ENCODE measurements at places on chromosomes 6 and 20.

DNA sequence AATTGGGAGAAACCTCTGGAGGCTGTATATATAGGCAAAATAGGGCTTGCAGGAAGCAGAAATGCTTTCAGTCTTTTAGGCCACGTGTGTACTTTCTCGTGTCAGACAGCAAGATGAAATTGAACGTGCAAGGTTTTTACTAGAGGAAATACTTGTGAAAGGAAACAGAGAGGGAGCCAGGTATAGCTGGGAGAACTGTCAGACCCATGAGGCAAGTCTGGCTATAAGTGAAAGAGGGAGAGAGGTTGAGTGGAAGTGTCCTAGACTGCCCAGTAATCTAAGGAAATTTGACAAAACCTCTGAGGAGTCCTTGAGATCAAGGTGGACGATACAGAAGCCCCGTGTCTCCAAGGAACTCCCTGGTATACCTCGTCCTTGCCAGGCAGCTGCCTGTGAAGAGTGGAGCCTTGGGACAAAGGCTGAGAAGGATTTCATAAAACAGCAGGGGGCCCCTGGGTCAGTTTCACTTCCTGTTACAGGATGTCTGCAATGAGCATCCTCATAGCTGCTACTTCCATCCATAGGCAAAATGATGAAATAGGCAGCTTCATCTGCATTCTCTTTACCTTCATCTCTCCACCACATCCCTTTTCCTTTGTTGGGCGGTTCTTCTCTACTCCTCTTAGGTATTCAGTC, 114.4 kb upstream of the MAP3K7 start:
- DNase-seq: no peak

DNA sequence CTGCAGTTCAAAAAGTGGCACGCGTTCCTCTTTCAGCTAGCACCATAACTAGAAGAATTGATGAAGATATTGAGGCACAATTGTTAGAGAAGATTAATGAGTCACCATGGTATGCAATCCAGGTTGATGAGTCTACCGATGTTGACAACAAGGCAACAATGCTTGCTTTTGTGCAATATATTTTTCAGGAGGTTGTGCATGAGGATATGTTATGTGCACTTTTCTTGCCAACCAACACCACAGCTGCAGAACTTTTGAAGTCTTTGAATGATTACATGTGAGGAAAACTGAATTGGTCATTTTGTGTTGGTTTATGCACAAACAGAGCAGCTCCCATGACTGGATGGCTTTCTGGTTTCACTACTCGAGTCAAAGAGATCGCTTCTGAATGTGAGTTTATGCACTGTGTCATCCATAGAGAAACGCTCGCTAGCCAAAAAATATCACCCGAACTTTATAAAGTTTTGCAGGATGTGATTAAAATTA, 129.3 kb upstream of the SLC24A3 start:
- no peak for DNase-seq

- DNase-seq: no peak
Observed at GRCh38 chr6:11908436-11909105, 103.5 kb upstream of the HIVEP1 start.

DNA sequence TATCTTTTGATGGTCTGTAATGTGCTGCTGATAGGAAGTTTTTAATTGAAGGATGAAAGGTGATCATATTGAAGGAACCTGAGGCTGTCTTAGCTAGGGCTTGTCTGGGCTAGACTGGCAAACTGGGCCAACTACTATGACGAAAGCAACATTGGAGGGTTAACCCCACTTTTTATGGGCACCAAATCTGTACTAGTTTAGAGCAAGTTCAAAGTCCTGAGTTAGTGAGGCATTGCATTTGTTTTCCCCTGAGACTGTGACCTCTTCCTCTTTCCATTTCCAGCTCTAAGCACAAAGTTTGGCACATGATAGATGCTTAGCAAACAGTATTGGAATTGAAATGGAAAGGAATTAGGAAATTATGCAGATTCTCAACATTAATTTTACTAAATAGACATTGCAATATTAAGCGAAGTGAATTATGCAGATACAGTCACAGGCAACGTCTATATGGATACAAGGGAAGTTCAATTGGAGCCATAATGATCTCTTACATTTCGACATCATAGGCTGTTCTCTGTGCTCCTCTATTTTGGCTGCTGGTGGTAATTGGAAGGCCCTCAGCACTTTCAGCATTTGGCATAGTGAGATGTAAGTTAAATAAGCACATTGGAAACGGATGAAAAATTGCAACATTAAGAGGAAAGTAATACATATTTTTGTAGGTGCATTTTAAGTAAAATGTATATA, 22.2 kb downstream of the CEP57L1 start:
- DNase-seq: peak; percentile 45

DNA sequence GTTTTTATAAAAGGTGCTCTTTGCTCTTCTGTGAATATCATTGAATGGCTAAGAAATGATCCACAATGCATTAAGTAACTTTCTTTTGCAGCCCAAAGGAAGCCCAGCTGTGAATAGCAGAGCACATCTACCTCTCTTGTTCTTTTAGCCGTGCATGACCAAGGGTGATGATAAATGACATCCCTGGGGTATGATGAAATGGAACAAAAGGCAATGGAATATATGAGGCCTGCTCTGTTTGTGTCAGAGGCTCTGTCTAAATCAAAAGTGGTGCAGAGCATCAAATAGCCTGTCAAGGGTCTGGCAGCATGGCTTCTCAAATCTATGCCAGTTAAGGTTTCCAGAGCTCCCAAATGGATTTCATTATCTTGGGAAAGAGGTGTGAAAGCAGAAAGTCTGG, 362.6 kb upstream of the RNF217 start:
- no peak for DNase-seq

GRCh38 chr6:15441215-15441868, 195.5 kb downstream of the JARID2 start:
- DNase-seq: peak; percentile 81

- DNase-seq: no peak
Observed at GRCh38 chr6:111872401-111873177, 663 bp downstream of the FYN start.

DNA sequence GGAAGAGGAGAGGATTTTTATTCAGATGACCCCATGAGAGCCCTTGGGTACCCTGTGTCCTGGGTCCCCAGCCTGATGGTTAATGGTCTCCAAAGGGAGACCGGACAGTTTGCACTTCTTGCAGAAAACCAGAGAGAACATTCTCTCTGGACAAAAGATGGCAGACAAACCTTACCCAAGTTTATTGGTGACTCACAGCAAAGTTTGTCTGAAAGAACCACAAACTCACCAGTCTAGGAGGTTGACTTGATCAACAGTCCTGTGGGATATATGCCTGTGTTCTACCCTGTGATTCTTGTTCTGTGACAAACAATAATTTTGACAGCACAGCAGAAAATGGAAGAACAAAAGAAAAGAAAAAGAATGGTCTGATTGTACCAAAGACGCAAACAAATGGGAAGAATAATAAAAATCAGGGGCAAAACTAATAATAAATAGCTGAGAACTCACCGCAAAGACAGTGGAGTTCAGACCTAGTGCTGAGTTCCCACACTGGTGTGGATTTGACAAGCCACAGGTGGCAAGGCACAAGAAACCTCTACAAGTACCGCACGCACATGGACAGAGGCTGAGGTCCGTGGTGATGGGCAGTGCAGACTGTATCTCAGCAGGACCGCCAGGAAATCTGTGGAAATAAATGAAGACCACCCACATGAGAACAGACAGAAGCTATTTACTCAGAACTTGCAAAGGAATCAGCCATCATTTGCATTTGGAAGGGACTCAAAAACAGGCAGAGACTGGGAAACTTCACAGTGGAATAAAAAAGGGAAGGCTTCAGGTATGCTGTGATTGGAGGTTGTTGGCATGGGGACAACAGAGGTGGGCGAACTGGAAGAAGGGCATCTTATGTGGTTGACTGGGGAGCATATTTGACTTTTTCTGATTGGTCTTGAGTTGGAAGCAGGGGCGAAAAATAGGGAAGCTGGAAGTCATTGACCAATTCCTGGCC, 246.3 kb upstream of the RNF24 start:
- no peak for DNase-seq

DNA sequence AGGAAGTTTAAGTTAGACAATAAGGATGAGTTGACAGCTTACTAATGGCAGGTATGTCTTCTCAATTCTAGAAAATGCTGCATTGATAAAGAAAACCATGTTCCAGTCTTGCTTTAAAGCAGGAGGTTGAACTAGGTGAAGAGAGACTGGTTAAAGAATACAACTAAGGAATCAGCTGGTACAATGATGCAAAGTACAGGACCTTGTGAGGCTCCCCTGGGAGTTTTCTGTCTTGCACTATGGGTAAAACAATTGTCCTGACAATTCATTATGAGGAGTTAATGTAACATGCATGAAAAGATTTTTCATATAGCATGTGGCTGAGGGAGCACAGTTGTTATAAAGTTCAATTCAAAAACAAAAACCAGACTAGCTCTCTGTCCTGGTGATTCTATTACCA, 157.2 kb downstream of the BMP2 start:
- DNase-seq: no peak

DNA sequence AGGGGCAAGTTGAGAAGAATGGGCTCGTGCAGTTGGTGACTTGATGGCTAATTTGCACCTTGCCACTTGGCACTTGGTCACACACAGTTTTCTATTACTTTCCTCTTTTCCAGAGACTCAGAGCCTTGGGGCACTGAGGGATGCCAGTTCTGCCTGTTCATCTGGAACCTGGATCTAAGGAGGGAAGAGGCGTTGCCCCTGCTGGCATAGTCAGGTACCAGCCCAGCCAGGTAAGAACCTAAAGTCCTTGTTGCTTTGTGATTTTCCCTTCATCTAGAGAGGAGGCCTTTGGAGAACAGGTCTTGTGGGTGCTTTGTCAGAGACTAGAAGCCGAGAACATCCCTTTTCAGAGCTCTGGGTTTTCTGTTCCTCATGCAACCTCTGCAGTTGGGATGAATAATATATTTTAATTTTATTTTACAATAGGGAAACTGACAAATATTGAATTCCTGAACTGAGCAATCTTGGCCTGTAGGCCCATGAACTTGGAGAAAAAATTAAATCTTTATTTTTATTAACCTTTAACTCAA, 11.4 kb downstream of the SYTL3 start:
- no peak for DNase-seq

- DNase-seq: peak; percentile 58
Observed at GRCh38 chr20:10857352-10858070, 183.7 kb upstream of the JAG1 start.

DNA sequence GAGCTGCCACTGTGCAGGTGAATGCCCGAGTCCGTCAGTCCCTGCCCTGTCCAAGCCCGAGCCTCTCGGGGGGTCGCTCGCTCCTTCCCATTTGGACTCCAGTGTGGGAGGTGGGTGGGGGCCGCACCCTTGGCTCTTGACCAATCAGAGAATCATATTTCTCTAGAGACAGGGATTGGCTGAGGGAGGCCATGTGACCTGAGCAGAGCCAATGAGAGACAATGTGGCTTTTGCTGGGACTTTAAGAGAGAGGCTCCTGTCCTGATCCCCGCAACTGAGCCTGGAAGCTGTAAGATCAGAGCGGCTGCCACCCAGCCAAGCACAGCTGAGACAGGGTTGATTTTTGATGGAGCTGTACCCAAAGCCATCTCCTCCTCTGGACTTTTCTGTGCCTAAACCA, 199.3 kb downstream of the TFAP2C start:
- no peak for DNase-seq

DNA sequence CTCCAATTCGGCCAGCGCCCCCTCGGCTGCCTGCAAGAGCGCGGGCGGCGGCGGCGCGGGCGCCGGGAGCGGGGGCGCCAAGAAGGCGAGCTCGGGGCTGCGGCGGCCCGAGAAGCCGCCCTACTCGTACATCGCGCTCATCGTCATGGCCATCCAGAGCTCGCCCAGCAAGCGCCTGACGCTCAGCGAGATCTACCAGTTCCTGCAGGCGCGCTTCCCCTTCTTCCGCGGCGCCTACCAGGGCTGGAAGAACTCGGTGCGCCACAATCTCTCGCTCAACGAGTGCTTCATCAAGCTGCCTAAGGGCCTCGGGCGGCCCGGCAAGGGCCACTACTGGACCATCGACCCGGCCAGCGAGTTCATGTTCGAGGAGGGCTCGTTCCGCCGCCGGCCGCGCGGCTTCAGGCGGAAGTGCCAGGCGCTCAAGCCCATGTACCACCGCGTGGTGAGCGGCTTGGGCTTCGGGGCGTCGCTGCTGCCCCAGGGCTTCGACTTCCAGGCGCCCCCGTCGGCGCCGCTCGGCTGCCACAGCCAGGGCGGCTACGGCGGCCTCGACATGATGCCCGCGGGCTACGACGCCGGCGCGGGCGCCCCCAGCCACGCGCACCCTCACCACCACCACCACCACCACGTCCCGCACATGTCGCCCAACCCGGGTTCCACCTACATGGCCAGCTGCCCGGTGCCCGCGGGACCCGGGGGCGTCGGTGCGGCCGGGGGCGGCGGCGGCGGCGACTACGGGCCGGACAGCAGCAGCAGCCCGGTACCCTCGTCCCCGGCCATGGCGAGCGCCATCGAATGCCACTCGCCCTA, 963 bp downstream of the FOXF2 start:
- peak; percentile 46 for DNase-seq

GRCh38 chr6:161635975-161636374, 362.1 kb upstream of the AGPAT4 start:
- no peak for DNase-seq

DNA sequence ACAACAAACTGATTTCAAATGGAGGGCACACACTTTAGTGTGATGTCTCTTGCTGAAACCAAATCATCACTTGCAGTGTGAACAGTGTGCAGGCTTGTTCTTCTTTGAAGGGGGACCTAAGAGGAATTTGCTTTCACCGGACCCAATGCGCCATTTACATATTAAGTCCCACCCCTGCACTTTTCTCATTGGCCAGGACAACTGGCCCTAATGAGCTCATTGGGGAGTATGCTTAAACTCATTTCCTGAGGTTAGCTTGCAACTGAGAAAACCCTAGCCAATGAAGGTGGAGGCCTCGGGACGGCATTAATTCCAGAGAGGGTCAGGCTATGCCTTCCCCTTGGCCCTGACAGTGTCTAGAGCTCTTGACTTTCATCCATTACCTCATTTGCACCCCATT, 58.7 kb downstream of the VEGFA start:
- peak; percentile 21 for DNase-seq

- no peak for DNase-seq
Observed at GRCh38 chr6:54874349-54875048, 27.9 kb downstream of the FAM83B start.

- DNase-seq: no peak
Observed at GRCh38 chr6:105991561-105992314, 94.4 kb upstream of the PRDM1 start.

DNA sequence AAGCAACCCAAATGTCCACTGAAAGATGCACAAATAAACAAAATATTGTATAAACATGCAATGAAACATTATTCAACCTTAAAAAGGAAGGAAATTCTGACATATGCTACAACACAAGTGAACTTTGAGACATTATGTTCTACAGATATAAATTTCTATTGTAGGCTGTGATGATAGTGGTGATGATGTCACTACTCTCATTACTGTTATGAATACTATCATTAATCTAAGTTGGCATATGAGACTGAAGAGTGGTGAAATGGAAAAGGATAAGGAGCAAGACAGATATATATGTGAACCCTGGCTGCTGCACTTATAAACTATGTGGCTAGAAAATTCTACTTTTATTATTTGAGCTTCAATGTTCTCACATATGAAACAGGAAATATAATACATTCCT, 360.2 kb downstream of the TFAP2A start:
- DNase-seq: no peak
